ENCODE measurements at places on chromosomes 4 and X.

GRCh38 chr4:152896811-152897210, 39.3 kb upstream of the FHDC1 start:
- DNase-seq = no peak

DNA sequence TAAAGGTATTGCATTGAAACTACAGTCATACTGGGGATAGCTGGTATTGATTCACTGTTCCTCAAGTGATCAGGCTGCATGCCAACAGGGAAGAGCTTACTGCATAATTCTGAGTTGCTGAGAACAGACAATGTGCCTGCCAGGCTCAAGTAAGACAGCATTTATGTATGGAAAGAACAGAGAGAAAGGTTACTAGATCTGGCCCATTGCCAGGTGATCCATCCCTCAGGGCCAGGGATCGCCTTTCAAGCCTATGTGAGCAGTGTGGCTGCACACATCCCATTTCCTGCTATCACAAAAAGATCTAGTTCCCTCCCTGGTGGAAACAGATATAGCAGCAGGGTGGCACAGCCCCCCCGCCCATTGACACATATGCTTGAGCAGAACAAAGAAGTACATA, 254.0 kb downstream of the TMA16 start:
- DNase-seq = peak; percentile 5

GRCh38 chrX:42943051-42943974, 165.3 kb upstream of the PPP1R2C start:
- no peak for DNase-seq

DNA sequence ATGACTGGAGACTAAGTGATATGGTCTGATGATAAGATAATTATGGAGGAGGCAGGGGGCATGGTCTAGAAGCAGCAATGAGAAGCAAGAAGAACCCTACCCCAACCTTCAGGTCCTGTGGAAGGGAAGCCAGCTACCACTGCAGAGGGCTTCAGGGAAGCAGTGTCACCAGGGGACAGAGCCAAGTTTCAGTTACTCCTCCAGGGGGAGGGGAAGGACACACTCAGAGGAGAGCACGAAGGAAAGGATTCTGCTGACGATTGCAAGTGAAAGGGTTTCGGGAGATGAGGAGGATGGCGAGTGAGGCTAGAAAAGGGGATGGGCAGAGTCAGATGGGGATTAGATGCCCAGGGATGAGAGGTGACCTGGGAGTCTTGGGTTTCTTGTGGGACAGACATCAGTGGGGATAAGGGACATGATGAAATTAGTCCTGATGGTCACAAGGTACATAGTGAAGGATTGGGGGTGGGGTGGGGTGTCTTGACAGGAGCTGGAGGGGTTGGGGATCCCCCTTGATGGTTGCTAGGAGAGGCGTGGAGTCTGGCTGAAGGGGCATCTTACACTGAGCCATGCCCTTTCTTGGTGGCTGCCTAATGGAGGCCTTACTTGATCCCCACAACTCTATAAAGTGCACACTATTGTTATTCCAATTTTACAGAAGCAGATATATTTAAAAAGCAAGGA, 45.4 kb downstream of the TIGD4 start:
- no peak for DNase-seq

DNA sequence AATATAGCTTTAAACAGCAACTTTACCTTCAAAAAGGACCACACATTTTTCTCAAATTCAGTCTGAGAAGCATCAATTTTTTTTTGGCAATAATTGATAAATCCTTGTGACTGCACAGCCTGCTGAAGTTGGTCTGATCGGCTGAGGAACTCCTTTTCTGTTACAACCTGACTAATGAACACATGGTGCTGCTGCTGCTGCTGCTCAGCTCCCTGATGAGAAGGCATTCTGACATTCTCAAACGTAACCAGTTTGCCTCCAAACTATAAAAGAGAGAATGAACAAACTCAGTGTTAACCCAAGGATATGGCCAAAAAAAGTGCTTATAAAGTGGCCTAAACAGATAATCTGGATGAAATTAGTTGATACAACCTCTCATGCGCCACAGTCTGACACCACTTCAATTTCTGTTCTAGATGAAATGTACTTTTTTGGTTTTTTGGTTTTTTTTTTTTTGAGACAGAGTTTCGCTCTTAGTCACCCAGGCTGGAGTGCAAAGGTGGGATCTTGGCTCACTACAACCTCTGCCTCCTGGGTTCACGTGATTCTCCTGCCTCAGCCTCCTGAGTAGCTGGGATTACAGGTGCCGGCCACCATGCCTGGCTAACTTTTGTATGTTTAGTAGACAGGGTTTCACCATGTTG, 26.5 kb downstream of the SEC31A start:
- no peak for DNase-seq

- DNase-seq = no peak
Measured at GRCh38 chr4:72109959-72110497, 78.2 kb downstream of the NPFFR2 start.

- DNase-seq = no peak
Measured at GRCh38 chr4:78689700-78690323, 86.3 kb upstream of the BMP2K start.

GRCh38 chr4:155592938-155593297, 73.7 kb upstream of the GUCY1A1 start:
- no peak for DNase-seq

DNA sequence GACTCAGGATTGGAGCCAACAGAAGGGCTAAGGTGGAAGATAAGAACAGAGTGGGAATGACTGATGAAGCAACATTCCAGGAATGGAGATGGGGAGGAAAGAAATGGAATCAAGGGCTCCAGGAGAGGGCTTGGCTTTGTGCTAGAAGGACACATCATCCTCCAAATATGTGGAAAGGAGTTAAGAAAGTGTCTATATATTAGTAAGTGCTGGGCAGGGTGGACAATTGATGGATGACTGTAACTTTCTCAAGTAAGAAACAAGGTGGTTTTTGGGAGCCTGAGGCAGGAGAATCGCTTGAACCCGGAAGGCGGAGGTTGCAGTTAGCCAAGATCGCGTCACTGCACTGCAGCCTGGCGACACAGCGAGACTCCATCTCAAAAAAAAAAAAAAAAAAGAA, 71.6 kb upstream of the NFKB1 start:
- DNase-seq = peak; percentile 69

DNA sequence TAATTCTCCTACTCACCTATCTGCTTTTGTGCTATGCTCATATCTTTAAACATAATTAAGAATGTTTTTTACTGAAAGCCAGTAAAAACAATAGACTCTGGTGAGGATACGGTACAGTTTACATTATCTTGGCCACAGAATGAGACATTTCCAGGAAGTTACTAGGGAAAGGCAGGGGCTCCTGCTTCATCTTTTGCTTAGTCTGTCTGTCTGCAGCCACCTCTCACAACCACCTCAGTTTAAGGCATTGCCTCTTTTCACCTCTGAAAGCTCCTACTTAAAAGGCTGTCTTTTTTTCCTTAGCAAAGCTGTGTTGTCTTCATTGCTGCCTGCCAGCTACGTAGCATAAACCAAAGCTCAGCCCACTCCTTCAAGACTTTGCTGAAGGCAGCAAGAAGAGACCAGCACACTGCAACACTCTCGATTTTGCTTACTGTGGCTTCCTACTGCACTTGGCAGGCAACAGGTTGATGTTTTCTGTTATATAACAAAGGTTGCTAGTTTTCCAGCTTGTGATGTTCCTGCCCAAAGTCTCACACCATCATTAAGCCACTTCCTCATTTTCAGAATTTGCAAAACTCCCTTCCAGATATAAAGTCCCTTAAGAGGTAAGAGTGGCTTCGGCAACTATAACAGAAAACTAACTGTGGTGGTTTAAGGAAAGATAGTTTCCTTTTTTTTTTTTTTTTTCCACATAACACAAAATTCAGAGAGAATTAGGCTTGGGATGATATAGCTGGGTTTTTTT, 432.9 kb downstream of the GRXCR1 start:
- DNase-seq = no peak

- peak; percentile 27 for DNase-seq
Measured at GRCh38 chrX:42678133-42678532, 99.8 kb downstream of the PPP1R2C start.

- DNase-seq = no peak
Measured at GRCh38 chrX:20285511-20285910, 18.8 kb upstream of the RPS6KA3 start.

DNA sequence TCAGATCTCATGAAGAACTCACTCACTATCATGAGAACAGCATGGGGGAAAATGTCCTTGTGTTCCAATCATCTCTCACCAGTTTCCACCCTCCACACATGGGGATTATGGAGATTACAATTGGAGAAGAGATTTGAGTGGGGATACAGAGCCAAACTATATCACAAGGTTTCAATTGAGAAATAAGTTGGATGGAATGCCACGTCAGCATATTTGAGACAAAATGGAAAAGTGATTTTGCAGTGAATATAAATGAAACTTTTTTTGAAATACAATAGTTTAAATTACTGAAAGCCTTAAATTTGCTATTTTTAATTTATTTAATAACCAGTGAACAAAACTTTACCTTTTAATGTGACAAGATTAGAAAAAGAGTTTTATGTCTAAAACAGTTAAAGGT, 494.1 kb downstream of the PRR32 start:
- DNase-seq = no peak

DNA sequence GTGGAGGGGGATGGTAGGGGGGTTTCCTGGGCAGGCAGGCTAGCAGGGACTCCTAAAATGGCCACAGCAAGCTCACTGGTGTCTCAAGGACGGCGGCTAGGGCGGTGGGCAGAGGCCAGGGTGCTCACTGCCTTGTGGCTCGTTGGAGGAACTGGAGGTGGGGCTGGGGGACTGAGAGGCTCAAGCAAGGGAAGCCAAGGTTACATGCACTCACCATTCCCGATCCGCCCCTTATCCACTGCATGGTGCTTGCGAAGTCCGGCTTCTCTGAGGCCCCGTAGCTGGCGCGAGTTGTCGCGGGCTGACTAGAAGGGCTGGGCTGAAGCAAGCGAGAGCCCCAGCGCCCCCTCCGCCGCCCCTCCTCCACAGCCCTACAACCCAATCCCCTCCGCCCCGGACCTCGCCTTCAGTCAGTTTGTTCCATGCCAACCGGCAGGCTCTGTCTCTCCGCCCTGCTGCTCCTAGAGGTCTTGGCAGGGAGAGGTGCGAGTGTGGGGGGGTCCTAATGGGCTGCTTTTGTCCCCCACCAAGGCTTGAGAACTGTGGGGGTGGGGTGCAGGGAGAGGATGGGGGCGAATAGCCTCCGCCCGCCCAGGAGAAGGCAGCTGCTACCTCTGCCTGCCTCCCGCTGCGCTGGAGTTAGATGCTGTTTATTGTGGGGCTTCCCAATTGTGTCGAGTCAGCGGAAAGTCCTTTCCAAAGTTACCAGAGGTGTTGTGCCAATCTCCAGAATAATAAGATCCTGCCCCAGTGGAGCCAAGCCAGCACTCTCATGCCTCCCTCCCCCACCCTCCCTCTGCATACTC, at the start of gene ARHGEF9:
Gene ARHGEF9, minus strand, starts transcription at position 313 of the 806 bp plus-strand sequence. Its CDS starts 69 bp downstream, at position 244.
- DNase-seq = no peak

GRCh38 chrX:121496966-121497365, 449.6 kb downstream of the GLUD2 start:
- no peak for DNase-seq

- no peak for DNase-seq
Measured at GRCh38 chr4:104826171-104826570, 320.5 kb upstream of the TET2 start.

GRCh38 chrX:68084765-68085164, 348.5 kb downstream of the OPHN1 start:
- DNase-seq = no peak

DNA sequence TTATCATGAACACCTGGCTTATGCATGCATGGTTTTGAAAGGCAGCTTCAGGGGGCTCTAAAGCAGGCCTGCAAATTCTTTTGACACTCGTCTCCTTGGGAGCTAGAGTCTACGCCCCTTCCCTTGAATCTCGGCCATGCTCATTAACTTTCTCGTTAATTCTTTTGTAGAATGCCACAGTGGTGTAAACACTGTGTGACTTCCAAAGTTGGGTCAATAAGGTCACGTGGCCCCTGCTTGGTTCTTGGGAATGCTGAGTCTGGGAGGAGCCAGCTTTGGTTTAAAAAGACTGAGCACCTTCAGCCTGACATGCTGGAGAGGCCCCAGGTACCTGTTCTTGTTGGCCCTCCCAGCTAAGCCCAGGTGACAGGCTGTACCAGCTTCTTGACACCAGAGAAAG, 228.4 kb downstream of the DHRSX start:
- no peak for DNase-seq

GRCh38 chr4:177107288-177107921, 202.3 kb upstream of the NEIL3 start:
- DNase-seq = no peak

GRCh38 chrX:73446831-73447230, at the start of gene CDX4:
CDX4 (plus strand) TSS chrX:73447053; CDS start chrX:73447254, 201 bp downstream.
- DNase-seq = no peak

DNA sequence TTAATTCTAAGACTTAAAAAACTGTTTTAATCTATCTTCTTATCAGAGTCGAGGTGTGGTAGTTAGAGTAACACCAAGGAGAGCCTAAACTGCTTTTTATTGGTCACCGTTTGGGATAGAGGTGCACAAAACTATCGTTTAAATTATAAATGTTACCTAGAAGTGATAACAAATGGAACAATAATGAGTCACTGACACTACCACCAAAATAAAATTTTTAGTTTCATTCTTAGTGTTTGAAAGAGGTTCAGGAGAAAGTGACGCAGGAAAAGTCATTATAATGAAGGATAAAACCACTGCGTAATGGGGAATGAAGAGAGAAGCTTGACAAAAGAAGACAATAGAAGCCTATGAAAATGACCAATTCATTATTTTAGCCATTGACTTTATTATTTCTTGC, 158.2 kb downstream of the COX18 start:
- no peak for DNase-seq

- DNase-seq = no peak
Measured at GRCh38 chr4:128862608-128863311, 53.3 kb downstream of the JADE1 start.

- DNase-seq = no peak
Measured at GRCh38 chrX:127011629-127012028, 192.1 kb downstream of the PRR32 start.

- no peak for DNase-seq
Measured at GRCh38 chrX:78378476-78379115, 51.2 kb upstream of the CYSLTR1 start.

- no peak for DNase-seq
Measured at GRCh38 chr4:56732301-56732700, 51.2 kb upstream of the HOPX start.

DNA sequence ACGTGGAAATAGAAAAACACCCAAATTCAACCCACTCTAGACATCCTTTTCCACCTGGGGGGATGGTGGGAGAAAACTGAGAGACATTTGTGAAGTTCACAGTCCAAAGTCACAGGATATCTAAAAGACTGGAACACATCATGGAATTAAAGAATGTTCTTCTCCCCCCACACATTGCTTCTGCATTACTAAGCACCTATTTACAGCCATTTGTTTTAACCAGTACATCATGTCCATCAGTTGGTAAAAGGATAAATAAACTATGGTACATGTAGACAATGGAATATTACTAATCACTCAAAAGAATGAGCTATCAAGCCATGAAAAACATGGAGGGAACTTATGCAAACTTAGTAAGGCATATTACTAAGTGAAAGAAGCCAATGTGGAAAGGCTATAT, 185.5 kb upstream of the ANXA10 start:
- DNase-seq = peak; percentile 6

DNA sequence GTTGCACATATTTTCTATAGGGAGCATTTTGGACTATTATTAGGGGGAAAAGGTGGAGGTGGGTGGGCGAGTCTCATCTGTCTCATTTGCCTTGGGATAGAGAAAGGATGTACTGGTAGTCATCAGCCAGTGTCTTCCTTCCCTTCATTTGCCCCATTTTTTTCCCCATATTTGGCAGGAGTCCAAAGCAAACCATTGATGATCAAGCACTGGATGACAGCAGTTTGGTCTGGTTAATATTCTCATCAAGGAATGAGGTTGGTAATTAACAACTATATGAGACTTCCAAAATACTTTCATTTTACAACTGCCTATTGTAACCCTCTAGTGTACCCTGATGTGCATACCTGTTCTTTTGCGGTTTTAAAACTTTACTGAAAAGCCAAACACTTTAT, 22.6 kb upstream of the IGFBP7 start:
- no peak for DNase-seq
